Brain (organoid and tissue), 16 donors: ENCODE measurements at places on chromosomes 13 and 19. TPM values are rescaled to one million over a fixed set of nuclear protein-coding genes. Genes with fewer than 3 reads are reported as not detected.

The CFAP97D2 gene
- 0.92 TPM for polyA plus RNA-seq

The KLF1 gene
- 1.3 TPM for polyA plus RNA-seq

The HCN2 gene
- 69.0 TPM for polyA plus RNA-seq

The C19orf85 gene
- polyA plus RNA-seq, result 3.1 TPM

The WASF3 gene
- 20.0 TPM for polyA plus RNA-seq

The CCDC9 gene
- 19.3 TPM for polyA plus RNA-seq

The MUC16 gene
- not detected for polyA plus RNA-seq

The PABPC3 gene
- polyA plus RNA-seq, result 0.12 TPM

- DNase-seq, result no peak
Observed at GRCh38 chr19:5881543-5882299, 11.4 kb upstream of the FUT5 start.

DNA sequence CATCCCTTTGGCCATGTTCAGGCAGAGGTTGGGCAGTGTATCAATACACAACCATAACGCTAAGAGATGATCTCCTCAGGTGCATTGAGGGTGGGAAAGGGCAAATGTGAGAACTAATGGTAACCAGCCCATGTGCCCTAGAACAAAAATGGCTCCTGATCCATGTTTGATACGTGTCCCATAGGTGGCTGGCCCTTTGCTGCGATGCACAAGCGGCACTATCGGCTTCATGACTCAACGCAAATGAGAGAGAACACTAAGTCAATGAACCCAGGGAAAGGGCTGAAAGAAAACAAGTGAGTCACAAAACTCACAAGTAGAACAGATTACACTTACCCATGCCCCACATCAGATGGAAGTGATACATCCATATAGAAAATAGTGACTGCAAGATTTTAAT lies 201.7 kb downstream of the ABCC4 start:
- DNase-seq, result no peak

DNA sequence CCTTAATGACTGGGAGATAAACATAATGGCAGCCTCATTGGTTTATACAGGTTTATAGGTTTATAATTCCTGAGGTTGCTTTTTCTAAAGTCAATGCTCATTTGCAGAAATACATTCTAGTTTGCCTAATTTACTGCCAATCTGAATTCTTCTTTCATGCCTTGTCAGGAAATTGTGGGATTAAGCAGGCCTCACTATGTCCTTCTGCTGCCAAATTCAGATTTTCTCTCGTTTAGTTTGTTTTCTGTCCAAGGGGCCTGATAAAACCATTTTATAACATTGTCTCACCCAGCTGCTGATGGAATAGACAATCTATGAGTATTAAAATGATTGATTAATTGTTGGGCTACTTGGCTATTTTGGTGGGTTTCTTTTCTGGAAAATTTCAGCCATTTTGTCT lies 42.4 kb upstream of the OBI1 start:
- DNase-seq, result no peak

DNA sequence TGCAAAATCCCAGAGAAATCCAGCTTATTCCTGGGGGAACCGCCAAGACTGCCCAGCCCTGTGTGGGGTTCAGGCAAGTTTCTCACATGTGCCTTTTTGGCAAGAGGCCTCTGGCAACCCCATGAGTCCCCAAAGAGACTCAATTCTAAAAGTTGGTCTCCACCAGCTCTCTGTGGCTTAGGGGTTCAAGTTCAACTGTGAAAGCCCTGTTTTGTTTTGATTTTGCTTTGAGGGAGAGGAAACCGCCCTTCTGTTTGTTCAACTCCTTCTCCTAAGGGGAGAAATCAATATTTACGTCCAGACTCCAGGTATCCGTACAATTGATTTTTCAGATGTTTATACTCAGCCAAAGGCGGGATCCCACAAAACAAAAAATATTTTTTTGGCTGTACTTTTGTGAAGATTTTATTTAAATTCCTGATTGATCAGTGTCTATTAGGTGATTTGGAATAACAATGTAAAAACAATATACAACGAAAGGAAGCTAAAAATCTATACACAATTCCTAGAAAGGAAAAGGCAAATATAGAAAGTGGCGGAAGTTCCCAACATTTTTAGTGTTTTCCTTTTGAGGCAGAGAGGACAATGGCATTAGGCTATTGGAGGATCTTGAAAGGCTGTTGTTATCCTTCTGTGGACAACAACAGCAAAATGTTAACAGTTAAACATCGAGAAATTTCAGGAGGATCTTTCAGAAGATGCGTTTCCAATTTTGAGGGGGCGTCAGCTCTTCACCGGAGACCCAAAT lies 583 bp upstream of the LDLR start:
- DNase-seq, result peak; percentile 60
